IPS-NIHi11 (cell line): ENCODE measurements at places on chromosomes 1 and 21.
A peak's percentile ranks its signal among the peaks of the same experiment; 100 is the strongest.

DNA sequence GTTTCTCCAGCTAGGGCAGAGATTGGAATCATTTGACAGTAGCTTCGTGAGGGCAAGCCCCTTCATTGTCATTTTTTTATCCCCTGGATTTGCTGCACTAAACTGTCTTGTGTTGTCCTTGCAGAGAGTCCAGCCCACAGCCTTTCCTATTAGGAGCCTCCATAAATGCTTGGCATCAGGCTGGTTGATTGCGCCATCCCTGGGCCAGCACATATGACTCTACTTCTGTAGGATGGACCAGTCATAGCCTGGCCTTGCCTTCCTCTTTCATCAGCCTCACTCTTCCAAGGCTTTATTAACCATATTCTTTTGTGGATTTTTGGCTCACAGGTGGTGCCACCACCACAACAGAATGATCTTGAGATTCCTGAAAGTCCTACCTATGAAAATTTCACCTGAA, 31.4 kb downstream of the LY9 start:
- no peak for DNase-seq

GRCh38 chr21:43740497-43741156, 21.7 kb downstream of the PDXK start:
- DNase-seq, result peak; percentile 77

GRCh38 chr1:81493102-81493869, 307.4 kb upstream of the ADGRL2 start:
- DNase-seq, result no peak

DNA sequence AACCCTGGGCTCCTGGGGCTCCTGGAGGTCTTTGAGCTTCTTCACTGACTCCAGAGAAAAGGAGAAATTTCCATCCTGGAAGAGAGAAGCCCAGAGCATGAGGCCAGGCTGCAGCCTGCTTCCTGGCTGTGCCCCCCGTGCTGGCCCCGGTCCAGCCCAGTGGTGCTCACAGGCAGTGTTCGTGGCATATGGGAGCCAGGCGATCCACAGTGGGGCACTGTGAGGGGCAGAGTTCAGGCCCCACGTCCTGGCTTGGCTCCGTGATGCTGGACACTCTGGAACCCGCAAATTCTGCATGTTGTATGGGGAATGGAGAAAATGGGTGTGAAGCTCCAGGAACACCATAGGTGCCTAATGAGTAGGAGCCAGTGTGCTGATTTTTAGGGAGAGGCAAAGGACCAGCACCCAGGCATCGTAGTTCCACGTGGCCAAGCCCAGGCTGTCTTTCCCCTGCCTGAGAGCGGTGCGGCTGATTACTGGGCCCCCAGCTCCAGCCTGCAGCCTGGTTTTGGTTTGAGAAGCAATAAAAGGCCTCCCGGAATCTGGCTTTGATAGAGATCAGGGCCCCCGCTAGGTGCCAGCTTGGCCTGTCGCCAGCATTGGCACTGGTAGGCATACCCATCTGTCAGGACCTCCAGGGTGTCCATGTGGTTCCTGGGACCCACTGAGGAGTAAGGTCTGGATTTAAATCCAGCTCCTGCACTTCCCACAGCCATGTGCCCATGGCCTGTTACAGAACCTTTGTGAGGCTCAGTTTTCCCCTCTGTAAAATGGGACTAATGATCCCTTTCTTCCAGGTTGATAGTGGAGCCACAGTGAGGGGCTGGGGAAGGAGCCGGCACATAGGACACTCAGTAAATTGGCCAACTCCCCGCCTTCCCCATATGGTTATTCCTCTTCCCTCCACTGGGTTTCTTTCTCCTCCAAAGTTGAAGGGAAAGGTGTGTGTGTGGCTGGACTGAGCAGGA, 725 bp downstream of the GUCA2A start:
- DNase-seq, result no peak

DNA sequence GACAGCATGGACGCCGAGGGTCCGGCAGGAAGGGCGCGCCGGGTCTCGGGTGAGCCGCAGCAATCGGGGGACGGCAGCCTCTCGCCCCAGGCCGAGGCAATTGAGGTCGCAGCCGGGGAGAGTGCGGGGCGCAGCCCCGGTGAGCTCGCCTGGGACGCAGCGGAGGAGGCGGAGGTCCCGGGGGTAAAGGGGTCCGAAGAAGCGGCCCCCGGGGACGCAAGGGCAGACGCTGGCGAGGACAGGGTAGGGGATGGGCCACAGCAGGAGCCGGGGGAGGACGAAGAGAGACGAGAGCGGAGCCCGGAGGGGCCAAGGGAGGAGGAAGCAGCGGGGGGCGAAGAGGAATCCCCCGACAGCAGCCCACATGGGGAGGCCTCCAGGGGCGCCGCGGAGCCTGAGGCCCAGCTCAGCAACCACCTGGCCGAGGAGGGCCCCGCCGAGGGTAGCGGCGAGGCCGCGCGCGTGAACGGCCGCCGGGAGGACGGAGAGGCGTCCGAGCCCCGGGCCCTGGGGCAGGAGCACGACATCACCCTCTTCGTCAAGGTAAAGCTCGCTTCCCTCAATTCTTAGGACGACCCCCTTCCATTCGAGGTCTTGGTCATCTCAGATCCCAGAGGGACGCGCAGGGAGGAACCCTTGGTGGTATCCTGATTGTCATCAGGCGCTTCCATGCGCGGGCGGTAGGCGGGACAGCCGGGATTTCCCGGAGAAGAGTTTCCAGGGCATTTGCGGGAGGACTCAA, 1.6 kb downstream of the CLIC6 start:
- peak; percentile 45 for DNase-seq
